Effector memory CD4-positive, alpha-beta T cell (primary cell): ENCODE measurements at places on chromosomes 12 and 14.

DNA sequence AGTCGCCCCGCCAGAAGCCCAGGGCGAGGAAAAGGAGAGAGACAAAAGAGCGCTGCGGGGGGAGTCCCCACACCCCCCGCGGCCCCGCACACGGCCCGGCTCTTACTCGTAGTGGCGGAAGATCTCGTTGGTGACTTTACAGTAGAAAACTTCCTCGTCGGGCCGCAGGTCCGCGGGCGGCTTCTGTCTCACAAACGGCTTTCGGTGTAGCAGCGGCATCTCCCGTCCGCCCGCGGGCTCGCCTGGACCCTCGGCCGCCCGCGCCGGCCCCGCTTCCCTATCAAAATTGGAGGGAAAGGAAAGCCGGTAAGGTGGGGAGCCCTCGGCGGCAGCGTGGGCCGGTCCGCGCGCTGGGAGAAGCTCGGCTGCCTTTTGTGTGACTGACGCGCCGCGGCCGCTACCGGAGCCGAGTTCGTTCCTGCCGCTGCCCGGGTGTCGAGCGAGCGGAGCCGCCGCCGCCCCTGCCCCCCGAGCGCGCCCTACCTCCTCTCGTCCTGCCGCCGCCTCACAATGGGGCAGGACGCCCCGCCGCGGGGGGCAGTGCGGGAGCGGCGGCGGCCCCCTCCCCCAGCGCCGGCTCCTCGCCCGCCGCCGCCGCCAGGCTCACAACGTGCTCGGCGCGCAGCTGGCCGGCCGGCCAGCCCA lies 652 bp downstream of the BAZ1A start:
- DNase-seq = peak; percentile 9

GRCh38 chr14:102219316-102219715 lies 79.6 kb downstream of the WDR20 start:
- DNase-seq = no peak

GRCh38 chr12:50458606-50459005 lies 46.2 kb upstream of the DIP2B start:
- DNase-seq = no peak

DNA sequence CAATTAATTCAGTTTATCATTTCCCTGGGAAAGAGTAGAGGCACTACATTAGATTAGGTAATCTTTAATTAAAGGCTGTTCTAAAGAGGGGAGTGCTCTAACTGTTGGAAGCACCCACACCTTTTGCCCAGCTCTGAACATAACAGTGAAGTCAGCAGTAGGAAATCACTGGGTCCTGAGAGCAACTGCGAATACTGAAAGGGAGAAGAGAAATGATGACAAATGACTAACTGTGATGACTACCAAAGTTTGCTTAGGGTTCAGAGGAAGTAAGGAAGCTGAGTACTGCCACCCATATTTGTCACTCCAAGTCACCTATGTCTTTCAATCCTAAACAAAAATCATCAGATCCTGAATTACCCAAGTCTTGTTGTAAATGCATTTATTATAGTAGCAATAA lies 140.6 kb downstream of the EPS8 start:
- no peak for DNase-seq

DNA sequence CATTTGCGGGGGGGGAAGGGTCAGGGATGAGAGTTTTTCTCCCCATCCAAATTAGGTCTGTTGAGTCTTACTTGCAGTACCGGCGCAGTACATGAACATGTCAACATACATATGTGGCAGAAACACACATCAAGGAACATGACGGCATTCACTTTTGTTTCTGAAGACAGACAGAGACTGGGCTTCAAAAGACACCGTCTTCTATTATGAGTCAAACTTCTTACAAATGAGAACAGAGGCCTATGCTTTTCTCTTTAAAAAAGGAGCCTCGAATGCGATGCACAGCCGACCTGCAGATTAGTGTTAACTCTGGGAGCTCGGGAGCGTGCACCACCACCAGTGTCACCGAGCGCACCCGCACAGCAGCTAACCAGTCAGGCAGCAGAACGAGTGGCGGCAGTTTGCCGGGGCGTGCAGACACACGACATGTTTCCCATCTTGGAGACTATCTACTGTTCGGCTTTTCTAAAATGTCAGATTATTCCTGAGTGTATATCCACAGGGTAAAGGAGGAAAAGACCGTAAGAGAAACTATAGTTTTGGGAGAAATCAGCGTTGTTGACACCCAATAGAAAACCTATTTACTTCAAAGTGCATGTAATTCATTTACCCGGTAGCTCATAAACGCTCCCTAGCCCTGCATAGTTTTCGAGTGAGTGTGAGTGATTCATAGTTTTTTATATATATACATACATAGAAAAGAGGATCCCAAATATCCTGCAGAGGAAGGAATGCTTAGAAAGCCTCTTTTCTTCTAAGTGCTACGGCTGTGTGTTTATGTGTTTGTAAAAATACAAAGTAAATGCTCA lies 33.0 kb downstream of the UBR7 start:
- DNase-seq = no peak

DNA sequence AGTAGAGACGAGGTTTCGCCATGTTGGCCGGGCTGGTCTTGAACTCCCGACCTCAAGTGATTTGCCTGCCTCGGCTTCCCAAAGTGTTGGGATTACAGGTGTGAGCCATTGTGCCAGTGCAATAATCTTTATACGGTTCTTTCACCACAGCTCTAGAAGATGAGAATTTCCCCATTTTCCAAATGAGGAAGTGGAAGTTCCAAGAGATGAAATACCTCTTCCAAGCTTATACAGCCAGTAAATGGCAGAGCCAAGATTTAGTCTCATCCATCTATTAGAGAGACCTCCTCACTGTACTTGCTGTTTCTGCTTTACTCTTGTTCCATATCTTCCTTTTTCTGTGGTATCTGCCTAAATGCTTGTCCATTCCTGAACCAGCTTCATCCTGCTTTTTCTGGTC lies 3.1 kb upstream of the LMNTD1 start:
- no peak for DNase-seq

- no peak for DNase-seq
Observed at GRCh38 chr12:39780411-39780912, 160.9 kb upstream of the ABCD2 start.

- no peak for DNase-seq
Observed at GRCh38 chr12:32549675-32550079, 129.4 kb upstream of the DNM1L start.

DNA sequence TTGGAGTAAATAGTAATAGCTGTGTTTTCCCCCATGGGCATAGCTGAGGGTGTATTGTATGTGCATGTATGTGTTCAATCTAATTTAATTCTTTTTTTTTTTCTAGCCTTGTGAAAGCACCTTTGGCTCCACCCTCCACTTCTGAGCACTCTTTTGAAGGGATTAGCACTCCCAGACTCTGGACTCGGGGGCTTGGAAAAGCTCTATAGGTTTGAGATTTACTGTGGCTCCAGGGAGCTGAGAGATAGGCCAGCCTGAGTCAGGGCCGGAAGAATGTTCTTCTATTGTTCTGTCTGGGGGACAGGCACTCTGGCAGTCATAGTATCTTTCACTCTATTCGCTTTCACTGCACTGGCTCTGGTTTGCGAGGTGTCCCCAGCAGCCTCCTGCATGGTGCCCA lies 540.0 kb upstream of the TBX3 start:
- no peak for DNase-seq

- no peak for DNase-seq
Observed at GRCh38 chr12:115632308-115632707, 645.2 kb downstream of the MED13L start.

- DNase-seq = peak; percentile 20
Observed at GRCh38 chr12:47397664-47398281, 308.1 kb downstream of the RPAP3 start.

DNA sequence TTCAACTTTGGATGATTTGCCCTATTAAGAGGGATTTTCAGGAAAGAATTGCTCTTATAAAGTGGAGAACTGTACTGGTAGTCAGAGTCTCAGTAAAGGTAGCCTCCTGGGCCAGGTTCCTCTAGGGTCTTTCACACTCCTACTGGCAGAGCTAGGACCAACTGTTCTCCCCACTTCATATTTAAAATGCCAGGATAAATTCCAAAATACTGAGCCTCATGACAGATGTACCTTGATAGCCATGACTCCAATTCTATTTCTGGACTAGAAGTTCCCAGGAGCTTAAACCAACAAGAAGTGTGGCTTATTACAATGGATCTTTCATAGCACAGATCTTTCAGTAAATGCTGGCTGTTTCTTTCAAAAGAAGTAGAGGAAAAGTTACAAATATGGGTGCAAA lies 126.5 kb downstream of the C12orf75 start:
- no peak for DNase-seq

DNA sequence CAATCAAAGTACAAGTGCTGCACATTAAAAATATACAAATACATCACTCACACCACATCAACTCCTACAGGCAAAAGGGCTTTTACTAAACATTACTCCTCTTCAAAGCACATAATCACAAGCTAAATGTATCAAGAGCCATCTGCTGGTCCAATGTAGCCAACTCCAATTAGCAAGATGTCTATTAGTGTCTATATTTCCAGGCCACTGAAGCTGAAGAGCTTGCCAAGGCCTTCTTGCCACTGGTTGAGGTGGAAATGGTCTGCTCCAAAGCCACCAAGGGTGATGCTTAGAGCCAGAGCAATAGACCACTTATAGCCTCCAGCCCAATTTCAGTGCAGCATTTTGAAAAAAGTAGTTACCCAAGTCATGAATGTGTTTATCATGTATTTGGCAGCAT lies 54.4 kb downstream of the RASSF9 start:
- no peak for DNase-seq

- DNase-seq = no peak
Observed at GRCh38 chr14:68036202-68036601, 216.6 kb downstream of the RAD51B start.

GRCh38 chr12:80260269-80260668 lies 160.9 kb downstream of the OTOGL start:
- no peak for DNase-seq

- DNase-seq = no peak
Observed at GRCh38 chr12:121857322-121858246, 1.1 kb downstream of the HPD start.

- no peak for DNase-seq
Observed at GRCh38 chr14:104598039-104598909, 6.3 kb downstream of the TMEM179 start.

GRCh38 chr14:105305345-105305744 lies 4.5 kb upstream of the BRF1 start:
- DNase-seq = no peak

DNA sequence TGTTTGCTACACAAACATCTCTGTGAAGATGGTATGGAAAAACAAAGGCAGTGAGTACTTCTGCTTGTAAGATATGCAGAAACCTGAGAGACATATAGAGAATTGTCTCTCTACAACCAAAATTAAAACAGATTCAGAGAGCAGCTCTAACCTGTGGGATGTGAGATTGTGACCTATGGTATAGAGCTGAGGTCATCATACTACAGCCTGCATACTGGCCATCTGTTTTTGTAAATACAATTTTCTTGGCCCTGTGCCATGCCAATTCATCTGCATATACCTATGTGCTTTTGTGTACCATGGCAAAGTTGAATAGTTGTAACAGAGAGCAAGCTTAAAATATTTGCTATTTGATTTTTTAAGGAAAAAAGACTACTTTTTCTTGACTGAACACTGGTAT lies 99.6 kb downstream of the LMO3 start:
- no peak for DNase-seq

DNA sequence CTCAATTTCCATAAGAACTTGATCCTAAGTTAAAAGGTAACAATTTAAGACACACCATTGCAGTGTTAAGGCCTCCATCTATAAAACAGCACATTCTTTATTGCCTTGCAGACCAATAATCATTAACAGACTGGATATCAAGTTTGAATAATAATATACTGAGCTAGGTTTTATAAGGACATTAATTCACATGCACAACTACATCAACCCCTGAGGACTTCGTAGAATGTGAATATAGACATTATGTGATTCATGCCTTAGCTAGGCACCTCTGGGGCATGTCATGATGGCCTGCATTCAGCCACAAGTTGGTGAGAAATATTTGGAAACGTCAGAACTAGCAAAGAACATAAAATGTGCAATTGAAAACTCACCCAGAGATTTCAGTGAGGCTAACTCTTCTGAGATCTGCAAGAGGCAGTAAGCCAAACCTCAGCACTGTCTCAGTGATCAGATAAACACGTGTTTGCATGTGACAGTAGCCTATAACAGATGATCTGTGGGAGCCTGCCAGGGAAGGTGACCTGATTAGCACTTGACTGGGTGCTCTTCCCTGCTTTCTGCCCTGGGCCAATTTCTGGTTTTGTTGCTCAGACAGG lies 492.2 kb downstream of the FLRT2 start:
- no peak for DNase-seq

DNA sequence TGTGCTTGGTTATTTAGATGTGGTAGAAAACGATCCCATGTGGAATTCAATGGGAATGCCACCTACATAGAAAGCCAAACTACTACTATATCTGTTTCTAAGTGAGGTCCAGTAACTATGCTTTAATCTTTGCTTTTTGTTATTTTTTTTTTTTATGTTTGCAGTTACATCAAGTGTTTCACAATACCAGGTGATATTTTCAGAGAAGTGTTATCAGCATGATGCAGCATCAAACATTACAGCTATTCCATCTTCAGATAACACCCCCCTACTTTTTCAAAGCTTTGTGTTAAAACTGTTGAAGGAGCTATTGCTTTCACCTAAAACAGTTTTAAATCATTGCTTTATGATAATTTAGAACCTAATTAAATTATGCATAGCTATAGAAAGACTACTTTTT lies 163.8 kb upstream of the SLC16A7 start:
- no peak for DNase-seq

DNA sequence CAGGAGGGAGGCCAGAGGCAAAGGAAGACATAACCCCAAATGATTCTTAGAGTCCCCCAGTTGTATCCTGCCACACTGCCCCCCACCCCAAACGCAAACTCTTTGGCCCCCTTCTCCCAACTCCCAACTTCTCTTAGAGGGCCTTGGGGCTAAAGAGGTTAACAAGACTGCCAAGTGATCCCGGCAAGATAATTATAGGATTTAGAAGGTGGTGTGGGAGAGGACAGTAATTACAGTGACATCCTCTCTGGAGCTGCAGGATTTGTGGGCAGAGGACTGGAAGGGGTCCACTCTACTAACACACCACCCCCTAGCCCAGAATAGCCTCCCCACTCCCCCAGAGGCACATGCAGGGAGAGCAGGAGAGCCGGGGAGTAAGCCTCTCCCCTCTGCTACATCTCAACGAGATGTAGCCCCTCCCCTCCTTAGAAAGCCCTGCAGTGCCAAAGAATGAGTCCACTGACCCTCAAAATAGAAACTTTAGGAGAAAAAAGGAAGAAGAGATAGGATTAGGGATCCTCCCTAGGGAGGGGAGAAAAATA lies 5.3 kb upstream of the GDF11 start:
- DNase-seq = no peak

DNA sequence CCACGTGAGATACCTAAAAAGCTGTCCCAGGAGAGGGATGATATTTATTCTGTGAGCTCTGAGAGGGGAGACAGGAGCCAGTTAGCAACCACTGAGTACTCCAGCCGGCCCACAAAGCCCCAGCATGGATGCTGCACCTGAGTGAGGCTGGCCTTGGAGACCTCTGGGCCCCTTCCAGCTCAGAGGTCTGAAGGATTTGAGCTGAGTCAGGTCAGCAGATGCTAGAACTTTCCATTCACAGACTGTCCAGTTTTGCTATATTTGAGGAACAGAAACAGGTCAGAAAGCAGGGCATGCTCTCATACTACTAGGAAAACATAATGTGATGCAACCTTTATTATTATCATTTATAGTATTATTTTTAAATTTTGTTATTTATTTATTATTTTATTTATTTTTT lies 15.0 kb upstream of the MAPKAPK5 start:
- DNase-seq = no peak

GRCh38 chr14:39015360-39015961 lies 87.6 kb downstream of the SEC23A start:
- DNase-seq = no peak
